ENCODE measurements at places on chromosomes 6 and 20. TPM values are rescaled to one million over a fixed set of nuclear protein-coding genes. Genes with fewer than 3 reads are reported as not detected.

The CRYBG1 gene
- 59.2 TPM for total RNA-seq

- peaks cover 7% of the 10 kb centered on the region for H3K4me1 ChIP-seq
- H3K27ac ChIP-seq = no peak overlapping the region
These were observed 38.0 kb downstream of the YTHDF1 start for GRCh38 chr20:63177785-63178445.

- peak overlapping the region; percentile 63 for H3K27ac ChIP-seq
- peaks cover 50% of the 10 kb centered on the region for H3K36me3 ChIP-seq
- H3K4me1 ChIP-seq = peaks cover 62% of the 10 kb centered on the region
- no peak for DNase-seq
These were observed 11.4 kb downstream of the ZC3H12D start for GRCh38 chr6:149473080-149474052.

- no peak overlapping the region for H3K27ac ChIP-seq
- H3K36me3 ChIP-seq = peaks cover 7% of the 10 kb centered on the region
- no peak overlapping the region for H3K4me3 ChIP-seq
- DNase-seq = no peak
These were observed 38.5 kb downstream of the PTGIS start for GRCh38 chr20:49529470-49529869.

DNA sequence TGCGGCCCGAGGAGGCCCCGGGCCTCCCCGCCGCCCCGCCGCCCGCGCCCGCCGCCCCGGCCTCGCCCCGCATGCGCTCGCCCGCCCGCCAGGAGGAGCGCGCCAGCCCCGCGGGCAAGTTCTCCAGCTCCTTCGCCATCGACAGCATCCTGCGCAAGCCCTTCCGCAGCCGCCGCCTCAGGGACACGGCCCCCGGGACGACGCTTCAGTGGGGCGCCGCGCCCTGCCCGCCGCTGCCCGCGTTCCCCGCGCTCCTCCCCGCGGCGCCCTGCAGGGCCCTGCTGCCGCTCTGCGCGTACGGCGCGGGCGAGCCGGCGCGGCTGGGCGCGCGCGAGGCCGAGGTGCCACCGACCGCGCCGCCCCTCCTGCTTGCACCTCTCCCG is 1.5 kb downstream of the FOXQ1 start:
- DNase-seq = no peak
- H3K27me3 ChIP-seq = peaks cover 62% of the 10 kb centered on the region
- peaks cover 9% of the 10 kb centered on the region for H3K36me3 ChIP-seq

The TCF21 gene
- total RNA-seq = not detected

DNA sequence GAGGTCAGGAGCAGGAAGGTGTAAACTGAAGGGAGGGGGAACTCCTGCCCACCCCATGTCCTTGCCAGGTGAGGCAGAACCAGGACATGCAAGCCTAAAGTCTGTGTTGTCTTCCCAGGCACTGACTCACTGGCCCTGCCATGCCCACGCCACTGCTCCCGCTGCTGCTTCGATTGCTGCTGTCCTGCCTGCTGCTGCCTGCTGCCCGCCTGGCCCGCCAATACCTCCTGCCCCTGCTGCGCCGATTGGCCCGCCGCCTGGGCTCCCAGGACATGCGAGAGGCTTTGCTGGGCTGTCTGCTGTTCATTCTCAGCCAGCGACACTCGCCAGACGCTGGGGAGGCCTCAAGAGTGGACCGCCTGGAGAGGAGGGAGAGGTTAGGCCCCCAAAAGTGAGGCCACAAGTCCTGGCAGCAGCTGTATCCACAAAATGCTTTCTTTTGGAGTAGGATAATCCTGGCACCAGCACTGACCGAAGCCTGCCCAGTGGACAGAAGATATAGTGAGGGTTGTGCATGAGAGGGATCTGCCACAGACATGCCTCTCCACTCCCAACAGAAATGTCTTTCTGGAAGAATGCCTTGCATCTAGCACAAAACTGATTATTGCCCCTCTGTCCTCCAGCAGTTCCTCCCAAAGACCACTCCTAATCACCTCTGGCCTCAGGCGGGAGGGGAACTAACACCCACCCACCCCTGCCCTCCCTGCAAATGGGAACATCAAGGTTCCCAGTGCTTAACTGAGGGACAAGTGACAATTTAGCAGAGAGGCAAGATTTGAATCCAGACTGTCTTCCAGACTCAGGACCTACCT is 812 bp downstream of the MYMX start:
- no peak overlapping the region for H3K4me3 ChIP-seq
- DNase-seq = no peak
- no peaks in the 10 kb centered on the region for H3K36me3 ChIP-seq
- peaks cover 21% of the 10 kb centered on the region for H3K4me1 ChIP-seq
- no peak overlapping the region for H3K27ac ChIP-seq
- H3K27me3 ChIP-seq = peaks cover 22% of the 10 kb centered on the region

DNA sequence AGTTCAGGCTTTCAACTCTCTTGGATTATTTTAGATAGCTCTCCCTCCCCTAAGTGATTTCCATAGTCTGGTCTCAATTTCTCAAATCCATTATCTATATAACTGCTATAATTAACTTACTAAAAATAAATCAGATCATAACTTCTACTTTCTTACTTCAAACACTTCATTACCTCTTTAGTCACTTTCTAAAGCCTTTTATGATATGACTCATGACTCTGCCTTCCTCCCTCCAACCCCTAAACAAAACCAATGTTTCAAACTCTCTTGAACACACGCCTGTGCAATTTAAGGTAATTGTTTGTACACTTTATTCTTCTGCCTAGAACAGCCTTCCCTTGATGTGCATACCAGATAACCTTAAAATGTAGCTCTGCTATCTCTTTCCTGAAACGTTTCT is 100.5 kb downstream of the LMBRD1 start:
- DNase-seq = no peak
- H3K4me1 ChIP-seq = peaks cover 7% of the 10 kb centered on the region
- H3K27me3 ChIP-seq = no peaks in the 10 kb centered on the region

The PRR18 gene
- not detected for total RNA-seq

The SYNDIG1 gene
- not detected for total RNA-seq

The PRSS35 gene
- total RNA-seq = not detected

The ABHD16B gene
- total RNA-seq = not detected

Data from activated CD4-positive, alpha-beta memory T cell treated with anti-CD3 and anti-CD28 coated beads, Interleukin-2, amount 10 ng/mL, durations not matched to agents 7 days and 5 days (primary cell).